ENCODE measurements at places on chromosomes 4 and X.
A peak's percentile ranks its signal among the peaks of the same experiment; 100 is the strongest.

DNA sequence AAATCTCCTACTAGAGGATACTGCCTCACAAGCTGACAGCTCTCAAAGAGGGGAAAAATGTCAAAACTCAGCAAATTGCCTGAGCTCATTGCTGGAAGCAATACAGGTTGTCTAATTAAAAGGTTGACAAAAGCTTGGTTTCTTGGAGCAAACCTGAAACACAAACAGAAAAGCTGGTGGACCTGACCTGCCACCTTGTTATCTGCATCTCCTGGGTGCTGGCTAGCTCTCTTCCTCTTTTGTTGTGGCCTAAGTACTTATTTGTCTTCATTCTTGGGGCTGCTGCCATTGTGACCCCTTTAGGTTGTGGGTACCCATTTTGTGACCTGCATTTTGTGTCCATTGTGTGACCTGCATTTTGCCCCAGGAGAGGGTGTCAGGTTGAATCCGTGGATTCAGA is 184.5 kb downstream of the KIT start:
- no peak for DNase-seq

- no peak for DNase-seq
Measured at GRCh38 chr4:125104616-125105015, 210.1 kb upstream of the FAT4 start.

GRCh38 chr4:6345096-6345830 is 75.6 kb downstream of the WFS1 start:
- peak; percentile 53 for DNase-seq

DNA sequence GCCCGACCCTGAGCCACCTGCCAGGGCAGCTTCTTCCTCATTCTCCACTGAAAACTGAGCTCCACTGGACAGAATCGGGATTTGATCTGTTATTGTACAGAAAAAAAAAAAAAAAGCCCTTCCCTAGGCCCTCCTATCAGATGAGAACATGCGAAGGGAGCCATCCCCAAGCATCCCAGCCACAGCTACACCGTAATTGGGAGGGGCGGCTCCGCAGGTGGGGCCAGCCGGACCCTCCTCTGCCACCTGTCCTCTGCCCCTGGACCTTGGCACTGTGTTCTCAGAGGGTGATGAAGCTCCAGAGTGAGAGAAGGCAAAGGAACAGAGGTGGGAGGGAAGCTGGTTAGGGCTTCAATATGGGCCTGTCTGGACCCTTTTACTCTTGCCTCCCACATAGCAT is 240.0 kb upstream of the PSAPL1 start:
- DNase-seq = no peak

GRCh38 chr4:75644095-75644494 is 13.8 kb upstream of the CDKL2 start:
- DNase-seq = no peak
